ENCODE measurements at places on chromosomes 2 and 18.

DNA sequence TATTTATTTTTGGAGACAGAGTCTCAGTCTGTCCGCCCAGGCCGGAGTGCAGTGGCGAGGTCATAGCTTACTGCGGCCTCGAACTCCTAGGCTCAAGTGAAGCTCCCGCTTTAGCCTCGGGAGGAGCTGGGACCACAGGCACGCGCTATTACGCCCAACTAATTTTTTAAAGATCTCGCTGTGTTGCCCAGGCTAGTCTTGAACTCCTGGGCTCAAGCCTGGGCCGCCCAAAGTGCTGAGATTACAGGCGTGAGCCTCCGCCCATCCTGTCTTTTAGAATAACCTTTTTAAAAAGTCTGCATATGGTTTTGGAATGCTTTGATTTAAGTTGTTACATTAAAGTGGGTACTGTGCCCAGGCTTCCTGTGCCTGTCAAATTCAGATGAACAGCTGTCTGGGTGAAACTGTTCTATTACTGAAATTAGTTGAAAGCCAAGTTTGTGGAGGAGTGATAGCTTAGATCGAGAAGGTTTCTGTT lies 944 bp downstream of the RAB3GAP1 start:
- DNase-seq, result no peak

- DNase-seq, result no peak
Observed at GRCh38 chr18:41828137-41828536, 126.9 kb upstream of the PIK3C3 start.

DNA sequence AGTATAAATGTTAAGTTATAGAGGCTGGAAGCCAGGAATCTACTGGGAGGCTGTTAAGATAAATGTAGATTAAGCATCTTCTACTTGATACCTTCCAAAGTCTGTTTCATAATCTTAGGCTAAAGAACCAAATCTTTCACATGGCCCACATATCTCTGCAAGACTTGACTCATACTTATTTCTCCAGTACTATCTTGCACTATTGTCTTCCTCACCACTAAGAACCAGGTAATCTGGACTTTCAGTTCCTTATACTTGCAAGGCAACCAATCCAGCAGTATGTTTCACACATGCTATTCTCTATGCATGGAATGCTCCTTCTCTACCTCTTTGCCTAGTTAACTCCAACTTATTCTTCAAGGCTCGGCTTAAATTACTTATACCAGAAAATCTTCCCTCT lies 62.2 kb downstream of the RBMS1 start:
- DNase-seq, result no peak

GRCh38 chr2:206160125-206160806 lies 571 bp downstream of the EEF1B2 start:
- peak; percentile 72 for DNase-seq

- DNase-seq, result no peak
Observed at GRCh38 chr2:60371681-60372080, 181.8 kb downstream of the BCL11A start.

- no peak for DNase-seq
Observed at GRCh38 chr2:127216593-127216992, 3.5 kb downstream of the CYP27C1 start.

DNA sequence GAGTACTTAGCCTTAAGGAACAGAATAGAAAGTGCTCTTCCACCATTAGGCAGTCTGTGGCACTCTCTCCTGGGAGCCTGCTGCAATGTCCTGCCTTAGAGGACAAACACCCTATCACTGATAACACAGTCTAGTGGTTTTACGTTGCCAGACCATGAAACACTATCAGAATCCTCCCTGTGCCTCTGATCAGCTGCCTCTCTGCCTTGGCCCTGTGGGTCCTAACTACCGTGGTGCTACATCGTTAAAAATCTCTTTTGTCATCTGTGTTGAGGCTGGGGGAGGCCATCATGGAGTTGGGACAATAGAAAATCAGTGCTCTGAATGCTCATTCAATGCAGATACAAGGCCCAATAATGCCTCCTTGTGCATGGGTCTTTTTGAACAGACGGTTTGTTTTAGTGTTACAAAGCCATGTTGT lies 11.9 kb upstream of the APCDD1 start:
- no peak for DNase-seq

GRCh38 chr2:237473878-237474441 lies 13.1 kb upstream of the MLPH start:
- DNase-seq, result no peak

DNA sequence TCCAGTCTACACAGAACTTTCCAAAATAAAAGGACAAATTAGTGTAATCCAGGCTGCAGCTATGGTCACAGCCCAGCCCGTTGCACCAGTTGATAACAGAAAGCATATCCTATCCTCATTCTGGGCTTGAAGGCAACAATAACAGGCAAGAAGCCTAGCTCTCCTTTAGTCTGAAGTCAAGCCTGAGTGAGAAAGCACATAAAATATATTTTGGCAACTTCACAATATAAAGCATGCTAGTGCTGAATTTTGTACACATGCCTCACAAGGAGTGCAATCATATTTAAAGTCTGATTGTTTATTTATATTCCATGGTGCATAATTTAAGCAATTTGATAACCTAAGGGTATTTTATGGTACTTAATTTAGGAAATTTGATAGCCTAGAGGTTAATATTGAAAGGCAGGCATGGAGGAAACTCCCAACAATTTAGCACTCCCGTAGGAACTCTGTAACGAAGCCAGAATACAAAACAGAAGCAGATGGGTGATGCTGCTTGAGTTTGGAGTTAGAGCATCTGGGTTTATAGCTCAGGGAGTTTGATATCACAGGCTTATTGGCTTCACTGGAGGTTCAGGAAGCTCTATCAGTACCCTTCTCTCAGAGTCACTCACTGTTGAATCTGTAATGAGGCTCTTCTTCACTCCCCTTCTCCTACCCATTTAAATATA lies 1199.1 kb upstream of the GYPC start:
- no peak for DNase-seq

DNA sequence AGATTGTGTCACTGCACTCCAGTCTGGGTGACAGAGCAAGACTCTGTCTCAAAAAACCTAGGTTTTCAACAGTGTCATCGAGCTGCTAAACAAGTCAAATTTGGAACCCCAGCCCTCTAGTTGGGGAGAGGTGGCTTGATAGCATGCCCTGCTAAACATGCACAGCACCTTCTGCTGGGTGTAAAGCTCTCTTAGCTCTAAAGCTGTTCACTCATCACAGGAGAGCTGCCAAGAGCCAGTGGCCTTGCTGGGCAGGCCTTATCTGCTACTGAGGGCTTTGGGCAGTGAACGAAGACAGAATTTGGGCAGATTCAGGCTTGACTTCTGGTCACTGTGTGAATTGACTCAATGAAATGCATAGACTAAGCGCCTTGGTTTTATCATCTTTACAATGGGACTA lies 101.3 kb downstream of the LYPD1 start:
- no peak for DNase-seq

DNA sequence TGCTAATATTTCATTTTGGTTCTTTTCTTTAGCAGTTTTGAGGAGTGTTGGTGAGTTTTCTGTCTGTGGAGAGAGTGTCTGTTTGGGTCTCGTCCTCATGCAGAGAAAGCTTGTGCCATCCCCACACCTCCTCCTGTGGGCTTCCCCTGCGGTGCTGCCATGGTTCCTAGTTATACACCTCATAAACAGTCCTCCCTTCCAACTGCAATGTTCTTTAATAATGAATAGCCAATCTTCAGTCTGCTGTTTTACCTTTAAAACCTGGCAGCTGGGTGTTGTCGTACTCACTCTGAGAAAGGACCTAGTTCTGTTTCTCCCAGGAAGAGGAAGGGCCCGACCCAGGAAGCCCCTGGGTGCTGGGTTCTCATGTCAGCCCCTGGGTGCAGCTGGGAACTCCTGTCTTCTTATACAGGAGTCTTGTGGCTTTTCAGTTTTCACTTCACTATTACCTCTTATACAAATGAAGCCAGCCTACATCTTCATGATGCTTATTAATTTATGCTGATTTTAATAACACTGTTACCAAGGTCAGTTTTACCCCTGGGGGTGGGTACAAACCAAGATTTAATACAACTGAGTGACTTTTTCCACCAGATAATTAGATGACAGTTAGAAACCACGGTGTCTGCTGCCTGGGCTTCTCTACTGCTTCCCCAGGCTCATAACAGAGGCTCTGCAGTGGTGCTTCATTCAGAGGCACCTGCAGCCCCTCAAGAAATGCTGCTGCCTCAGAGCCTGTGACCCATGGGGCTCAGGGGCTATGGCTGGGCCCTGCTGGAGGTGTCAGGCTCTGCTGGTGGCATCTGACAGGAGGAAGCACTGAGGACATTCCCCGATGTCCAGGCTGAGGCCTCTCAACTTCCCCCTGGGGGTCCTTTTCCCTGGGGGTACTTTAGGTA lies 59.1 kb downstream of the COA5 start:
- no peak for DNase-seq

DNA sequence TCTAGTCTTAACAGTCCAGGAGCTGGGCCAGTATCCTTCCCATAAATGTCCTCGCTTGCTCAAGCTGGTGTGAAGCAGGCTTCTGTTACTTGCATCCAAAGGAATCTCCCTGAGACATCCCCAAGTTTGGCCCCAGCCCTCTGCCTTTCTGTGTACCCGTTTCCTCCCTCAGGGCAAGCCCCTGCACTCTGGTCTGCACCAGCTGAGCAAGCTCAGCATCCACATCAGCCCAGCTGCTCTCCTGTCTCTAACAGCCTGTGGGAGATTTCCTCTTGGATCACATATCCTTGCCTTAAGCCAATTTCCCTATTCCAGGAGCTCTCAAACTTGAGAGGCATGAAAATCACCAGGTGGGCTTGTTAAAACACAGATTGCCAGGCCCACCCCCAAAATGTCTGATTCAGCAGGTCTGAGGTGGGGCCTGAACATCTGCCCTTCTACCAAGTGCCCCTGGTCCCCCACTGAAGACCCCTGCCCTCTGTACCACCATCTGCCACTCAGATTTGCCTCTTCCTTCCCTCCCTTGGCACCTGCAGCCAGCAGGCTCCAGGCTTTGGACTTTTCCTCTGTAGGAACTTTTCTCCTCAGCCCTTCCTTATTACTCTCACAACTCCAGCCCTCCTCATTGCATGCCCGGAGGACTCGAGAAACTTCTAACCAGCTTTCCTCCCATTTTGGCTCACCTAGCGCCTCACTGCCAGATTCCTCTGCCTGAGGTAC lies 32.1 kb downstream of the REEP1 start:
- DNase-seq, result no peak
